ENCODE measurements at places on chromosomes 1 and 21. TPM values are rescaled to one million over a fixed set of nuclear protein-coding genes. Genes with fewer than 3 reads are reported as not detected.

Gene OTUD3
- 2.5 TPM for total RNA-seq

DNA sequence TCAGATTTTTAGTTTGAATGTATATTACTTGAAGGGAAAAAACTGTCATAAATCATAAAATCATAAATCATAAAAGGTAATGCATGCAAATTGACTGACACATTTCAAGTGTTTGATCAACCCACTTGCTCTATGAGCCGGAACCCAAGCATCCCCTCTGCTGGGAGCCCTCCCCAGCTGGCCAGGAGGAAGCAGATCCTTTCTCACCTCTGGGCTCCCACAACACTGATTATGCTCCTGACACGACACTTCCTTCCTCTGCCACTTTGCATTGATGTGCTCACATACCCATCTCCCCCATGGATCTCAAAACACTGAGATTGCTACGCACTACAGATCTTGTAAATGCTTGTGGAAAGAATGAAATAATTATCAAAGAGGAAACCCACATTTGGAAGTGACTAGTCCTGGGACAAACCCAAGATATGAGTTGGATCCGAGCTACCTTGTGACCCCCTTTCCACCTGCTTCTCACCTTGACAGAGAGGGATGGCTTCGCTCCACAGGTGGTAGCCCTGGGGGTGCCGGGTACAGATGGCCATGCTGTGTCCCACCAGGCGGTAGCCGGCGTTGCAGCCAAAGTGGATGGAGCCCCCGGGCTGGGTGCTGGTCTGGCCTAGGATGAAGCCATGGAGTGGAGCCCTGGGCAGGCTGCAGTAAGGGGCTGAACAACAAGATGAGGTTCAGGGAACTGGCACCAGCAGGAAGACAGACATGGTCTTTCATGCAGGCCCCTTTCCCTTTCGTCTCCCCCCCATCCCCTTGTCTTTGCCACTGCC is 104.6 kb downstream of the ZSCAN20 start:
- no peak for DNase-seq

Gene SLC25A34
- 0.07 TPM for total RNA-seq

- no peak for DNase-seq
Measured at GRCh38 chr1:81259625-81260411, 540.9 kb upstream of the ADGRL2 start.

DNA sequence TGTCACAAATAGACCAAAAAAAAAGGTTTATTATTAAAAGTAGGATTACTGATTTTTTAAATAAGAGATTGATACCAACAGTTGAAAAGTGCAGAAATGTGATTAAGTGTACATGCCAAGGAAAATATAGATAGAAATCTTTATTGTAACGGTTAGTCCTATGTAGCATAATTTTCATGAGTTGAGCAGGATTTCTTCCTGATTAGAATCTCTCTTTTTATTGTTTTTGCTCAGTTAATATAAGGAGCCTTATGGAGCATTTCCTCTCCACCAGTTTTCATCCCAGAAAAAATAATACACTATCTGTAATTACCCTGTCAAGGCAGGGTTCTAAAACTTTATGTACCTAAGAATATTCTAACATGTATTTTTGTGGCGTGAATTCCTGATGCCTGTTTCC is 23.4 kb downstream of the CAPZA1 start:
- no peak for DNase-seq

DNA sequence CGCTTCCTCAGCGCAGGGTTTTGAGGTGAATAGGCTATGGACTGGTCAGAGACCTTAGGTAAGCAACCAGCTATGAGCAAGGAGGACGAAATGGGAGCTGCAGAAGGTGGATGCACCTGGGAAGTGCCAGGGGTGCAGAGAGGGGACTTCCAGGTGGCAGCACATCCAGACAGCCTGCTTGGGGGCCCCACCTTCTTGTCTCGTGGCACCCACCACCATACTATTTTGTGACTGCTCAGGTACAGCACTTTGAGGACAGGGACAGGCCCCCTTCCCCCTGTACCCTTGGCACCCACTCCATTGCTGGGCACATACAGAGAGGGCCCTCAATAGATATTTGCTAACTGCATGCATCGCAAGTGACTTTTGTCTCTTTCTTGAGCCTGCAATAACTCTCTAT is 777 bp upstream of the KISS1 start:
- DNase-seq, result no peak

GRCh38 chr21:35217504-35218060 is 168.5 kb upstream of the RUNX1 start:
- DNase-seq, result peak; percentile 99

- no peak for DNase-seq
Measured at GRCh38 chr1:240100371-240100934, 8.8 kb downstream of the FMN2 start.

Gene EFNA3
- 9.1 TPM for total RNA-seq

DNA sequence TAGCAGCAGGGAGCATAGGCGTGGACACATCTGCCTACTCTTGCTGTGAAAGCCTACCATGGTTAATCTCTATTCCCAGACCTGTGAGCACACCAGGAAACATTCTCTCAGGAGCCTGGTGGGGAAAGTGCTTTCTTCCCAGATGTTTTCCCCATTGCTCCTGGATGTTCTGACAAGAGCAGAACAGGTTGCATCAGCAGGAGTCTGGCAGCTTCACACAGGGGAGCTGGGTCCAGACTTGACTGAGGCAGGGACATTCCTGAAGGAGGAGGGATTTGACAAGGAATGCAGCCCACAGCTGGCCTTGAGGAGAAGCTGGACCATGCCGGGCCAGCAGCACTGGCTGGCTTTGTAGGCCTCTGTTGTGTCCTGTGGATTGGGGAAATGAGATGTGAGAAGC is 21.0 kb upstream of the ARTN start:
- DNase-seq, result no peak

Gene PDZK1IP1
- total RNA-seq, result 371 TPM

Gene TNFRSF25
- total RNA-seq, result 4.3 TPM

Gene MATN1
- not detected for total RNA-seq

DNA sequence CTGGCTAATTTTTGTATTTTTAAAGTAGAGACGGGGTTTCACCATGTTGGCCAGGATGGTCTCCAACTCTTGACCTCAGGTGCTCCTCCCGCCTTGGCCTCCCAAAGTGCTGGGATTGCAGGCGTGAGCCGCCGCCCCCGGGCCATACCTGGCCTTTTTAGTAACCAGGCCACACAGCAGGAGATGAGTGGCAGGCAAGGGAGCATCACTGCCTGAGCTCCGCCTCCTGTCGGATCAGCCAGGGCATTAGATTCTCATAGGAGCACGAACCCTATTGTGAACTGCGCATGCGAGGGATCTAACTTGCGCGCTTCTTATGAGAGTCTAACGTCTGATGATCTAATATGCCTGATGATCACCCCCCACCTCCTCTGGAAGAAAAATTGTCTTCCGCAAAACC is 308.7 kb upstream of the PRMT6 start:
- DNase-seq, result no peak

- peak; percentile 58 for DNase-seq
Measured at GRCh38 chr1:11929849-11930248, 3.6 kb upstream of the KIAA2013 start.

GRCh38 chr1:9289090-9289534 is 3.6 kb upstream of the SPSB1 start:
- peak; percentile 58 for DNase-seq

Gene ERVH48-1
- total RNA-seq, result not detected

DNA sequence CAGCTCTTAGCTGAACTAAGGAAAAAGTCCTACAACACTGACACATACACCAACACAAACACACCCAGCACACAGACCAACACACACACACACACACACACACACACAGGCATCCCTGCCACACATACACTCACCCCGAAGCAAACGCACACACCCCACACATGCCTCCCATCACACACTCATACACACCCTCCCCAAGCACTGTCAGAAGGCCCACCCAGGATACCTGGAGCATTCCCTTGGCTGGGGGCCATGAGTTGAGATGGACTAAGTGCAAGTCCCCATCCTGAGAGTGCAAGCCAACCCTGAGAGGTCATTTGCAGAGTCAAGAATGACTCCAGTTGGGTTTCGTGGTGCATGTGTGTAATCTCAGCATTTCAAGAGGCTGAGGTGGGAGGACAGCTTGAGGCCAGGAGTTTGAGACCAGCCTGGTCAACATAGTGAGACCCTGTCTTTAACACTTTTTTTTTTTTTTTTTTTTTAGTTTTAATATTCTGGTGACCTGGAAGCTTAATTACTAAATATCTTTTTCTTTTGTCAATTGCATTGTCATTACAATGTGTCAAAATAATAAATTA is 117.3 kb downstream of the RHOU start:
- no peak for DNase-seq

Gene ST6GALNAC3
- 0.06 TPM for total RNA-seq

DNA sequence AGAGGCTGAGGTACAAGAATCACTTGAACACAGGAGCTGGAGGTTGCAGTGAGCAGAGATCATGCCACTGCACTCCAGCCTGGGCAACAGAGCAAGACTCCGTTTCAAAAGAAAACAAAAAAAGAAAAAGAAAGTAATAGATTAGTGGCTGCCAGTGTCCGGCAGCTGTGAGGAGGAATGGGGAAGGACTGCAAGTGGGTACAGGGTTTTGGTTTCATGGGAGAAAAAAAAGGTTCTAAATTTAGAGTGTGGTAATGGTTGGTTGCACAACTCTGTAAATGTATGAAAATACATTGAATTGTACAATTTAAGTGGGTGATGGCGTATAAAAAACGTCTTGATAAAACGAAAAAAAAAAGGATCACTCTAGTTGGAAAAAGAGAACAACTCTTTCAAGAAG is 6.7 kb downstream of the TAF1A start:
- DNase-seq, result no peak

GRCh38 chr1:104884939-104885338 is 1135.2 kb downstream of the AMY1C start:
- DNase-seq, result no peak

GRCh38 chr1:199684686-199685273 is 342.7 kb upstream of the NR5A2 start:
- peak; percentile 50 for DNase-seq

GRCh38 chr1:54965624-54966340 is 14.6 kb upstream of the TMEM61 start:
- DNase-seq, result no peak

Gene DIO1
- 0.27 TPM for total RNA-seq

DNA sequence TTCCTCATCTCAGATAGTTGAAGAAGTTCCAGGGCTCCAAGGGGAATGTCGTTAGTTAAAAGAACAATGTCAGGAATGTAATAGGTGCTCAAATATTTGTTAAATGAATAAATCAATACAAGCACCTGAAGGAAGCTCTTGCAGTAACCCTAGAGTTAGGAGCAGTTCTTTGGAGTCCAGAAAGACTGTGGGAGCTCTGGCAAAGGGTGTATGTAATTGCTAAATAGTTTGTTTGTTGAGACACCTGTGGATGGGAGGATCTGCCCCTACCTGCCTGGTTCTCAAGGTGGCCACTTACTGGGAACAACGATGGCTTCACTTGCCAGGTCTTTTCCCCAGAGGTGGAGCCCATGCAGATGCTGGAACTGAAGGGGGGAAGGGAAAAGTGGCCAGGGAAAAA is 27.5 kb upstream of the JUN start:
- DNase-seq, result no peak

DNA sequence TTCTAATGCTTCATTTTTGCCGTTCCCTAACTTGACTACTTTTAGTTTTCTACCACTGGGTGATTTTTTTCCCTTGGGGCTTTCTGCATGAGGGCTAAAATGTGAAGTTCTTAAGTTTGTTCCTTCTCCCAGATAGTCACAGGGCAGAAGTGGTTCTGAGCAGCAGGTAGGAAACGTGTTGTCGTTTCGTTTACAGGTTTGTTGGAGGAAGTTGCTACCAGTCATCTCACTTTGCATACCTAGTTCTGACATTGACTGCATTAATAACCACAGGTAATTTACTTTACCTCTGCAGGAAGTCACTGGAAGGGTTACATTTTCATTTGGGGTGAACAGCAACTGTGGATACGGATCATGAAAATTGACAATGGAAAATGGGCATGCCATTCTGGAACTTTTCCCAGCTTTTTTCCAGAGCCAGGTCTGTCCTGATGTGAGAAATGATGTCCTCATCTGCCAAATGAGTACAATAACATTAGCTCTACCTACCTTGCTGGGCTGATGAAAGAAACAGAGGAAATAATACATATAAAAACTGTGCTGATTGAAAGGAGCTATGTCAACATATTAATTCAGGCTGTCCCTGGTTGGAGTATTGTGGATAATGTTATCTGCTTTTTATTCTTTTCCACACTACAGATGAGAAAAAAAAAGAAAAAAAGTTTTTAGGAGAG is 94.2 kb downstream of the DISC1 start:
- no peak for DNase-seq

Gene MSH4
- total RNA-seq, result not detected

Gene DCST1
- not detected for total RNA-seq

- DNase-seq, result no peak
Measured at GRCh38 chr1:107867422-107867821, 97.6 kb downstream of the VAV3 start.

DNA sequence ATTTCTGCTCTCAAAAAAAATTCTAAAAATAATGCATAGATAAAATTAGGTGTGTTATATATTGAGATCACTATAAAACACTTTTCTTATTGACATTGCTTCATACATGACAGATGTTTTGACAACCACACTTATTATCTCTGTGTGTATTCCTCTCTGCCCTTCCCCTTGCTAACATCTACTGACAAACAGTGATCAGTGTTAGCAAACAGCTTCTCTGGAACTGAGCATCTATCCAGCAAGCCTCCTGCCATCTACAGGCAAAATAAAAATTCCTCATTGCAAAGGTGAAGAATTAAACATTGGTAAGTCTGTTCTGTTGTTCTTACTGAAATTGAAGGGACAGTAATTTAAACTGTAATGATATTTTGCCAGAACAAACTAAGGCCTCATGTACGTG is 2153.9 kb downstream of the NCAM2 start:
- DNase-seq, result no peak

Gene REN
- not detected for total RNA-seq

- DNase-seq, result no peak
Measured at GRCh38 chr21:26225046-26225445, 54.5 kb upstream of the APP start.

DNA sequence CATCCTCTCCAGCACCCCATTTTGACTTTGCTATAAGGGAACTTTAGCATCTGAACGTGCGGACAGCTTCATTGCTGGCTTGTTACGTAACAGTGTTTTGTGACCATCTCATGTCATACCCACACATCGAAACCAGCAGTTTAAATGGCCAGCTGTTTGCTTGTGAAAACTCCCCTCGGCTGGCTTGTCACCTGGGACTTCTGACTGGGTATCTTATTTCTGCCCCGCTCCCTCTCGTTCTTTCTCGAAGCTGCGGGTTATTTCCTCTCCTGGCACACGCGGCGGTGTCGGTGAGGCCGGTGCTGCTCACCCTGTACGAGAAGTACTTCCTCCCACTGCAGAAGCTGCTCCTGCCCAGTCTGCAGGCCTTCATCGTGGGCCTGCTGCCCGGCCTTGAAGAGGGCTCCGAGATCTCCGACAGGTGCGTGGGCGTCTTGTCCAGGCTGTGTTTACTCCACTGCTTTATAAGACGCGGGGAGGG is 43.5 kb downstream of the DOP1B start:
- DNase-seq, result no peak

Gene VWA1
- total RNA-seq, result 37.5 TPM

- DNase-seq, result no peak
Measured at GRCh38 chr1:182649041-182649440, 35.3 kb downstream of the RGS8 start.

Gene LAD1
- total RNA-seq, result 3.6 TPM

Gene HCN3
- 0.06 TPM for total RNA-seq

Measured in Caki2 (cell line).